ENCODE measurements at places on chromosomes 11 and 22.

DNA sequence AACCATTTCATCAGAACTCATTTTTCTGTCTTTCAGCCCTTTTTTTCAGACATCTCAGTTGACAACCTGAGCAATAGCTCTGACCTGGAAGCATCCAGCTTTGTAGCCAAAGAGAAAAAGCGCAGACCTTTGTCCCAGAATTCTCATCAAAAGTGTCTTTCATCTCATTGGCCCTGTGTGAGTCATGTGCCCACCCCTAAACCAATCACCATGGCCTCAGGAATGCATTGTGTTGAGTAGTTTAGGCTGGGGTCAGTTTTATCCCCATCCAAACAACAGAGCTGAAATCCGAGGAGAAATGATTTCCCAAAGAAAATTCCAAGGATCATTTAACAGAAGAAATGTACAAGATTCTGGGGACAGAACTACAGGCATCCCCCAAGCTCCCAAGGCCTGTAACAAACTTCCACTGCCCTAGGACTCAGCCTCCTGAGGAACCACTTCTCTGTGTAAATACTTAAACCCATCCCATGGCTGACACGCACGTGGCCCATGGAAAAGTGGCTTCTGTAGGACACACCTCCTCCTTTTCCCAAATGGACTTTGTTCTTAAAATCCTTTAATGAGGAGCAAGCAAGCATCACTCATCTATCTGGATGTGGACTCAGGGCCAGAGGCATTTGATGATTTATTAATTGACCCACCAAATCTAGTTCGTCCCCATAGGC, 429.0 kb downstream of the SOX6 start:
- DNase-seq = no peak

DNA sequence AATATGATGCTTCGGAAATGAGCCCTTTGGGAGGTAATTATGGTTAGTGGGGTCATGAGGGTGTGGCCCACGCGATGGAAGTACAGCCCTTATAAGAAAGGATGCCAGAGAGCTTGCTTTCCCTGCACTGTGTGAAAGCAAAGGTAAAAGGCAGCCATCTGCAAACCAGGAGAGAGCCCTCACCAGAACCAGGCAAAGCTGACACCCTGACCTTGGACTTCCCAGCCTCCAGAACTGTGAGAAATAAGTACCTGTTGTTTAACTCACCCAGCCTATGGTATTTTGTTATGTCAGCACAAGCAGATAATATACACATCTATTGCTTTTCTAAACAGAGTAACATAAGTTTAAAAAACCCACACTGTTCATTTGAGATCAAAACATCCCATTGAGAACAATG, 50.7 kb downstream of the SYN3 start:
- DNase-seq = no peak

GRCh38 chr11:86538223-86538548, 134.2 kb downstream of the ME3 start:
- no peak for DNase-seq

GRCh38 chr11:76788661-76789442, 5.7 kb downstream of the TSKU start:
- DNase-seq = peak; percentile 36

DNA sequence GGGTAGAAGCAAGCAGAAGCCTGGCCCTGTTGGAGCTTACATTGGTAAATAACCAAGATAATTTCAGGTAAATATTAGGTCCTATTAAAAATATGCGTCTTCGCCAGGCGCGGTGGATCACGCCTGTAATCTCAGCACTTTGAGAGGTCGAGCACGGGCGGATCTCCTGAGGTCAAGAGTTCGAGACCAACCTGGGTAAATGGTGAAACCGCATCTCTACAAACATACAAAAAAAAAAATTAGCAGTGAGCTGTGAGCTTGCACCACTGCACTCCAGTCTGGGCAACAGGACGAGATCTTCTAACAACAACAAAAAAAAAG, 529 bp upstream of the SULT4A1 start:
- no peak for DNase-seq

- DNase-seq = no peak
These were observed 2.6 kb upstream of the SLC7A4 start for GRCh38 chr22:21034989-21035388.

DNA sequence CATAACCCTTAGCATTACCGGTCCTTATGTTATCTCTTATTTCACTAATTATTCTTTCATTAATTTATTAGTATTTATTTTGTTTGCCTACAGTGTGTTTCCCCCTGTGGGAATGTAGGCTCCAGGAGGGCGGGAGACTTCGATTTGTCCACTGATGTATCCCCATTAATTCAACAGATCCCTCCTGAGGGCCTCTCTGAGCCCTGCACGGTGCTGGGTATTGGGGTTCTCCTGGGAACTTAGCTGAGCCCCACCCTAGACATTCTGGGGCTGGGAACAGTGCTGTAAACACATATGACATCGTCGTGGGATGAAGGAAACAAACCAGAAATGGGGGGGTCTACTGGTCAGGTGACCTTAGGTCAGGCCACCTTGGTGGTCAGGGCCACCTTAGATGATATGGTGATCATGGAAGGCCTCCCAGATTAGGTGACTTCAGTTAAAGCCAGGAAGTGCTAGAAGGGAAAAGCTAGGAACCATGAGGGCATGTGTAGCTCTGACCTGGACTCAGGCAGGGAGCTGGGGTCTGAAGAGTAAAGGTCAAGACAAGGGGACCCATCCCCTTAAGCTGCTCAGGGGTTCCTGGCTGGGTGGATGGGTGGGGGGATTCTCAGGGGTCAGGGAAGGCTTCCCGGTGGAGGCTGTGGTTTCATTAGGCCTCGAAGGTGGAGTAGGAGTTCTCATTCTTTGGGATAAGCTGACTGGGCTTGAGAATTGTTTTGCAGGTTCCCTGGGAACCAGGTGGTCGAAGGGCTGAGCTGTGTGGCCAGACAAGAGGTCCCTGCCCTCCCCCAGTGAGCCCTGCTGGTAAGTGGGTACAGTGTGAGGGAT, 1.0 kb downstream of the PHETA2 start:
- no peak for DNase-seq

- no peak for DNase-seq
These were observed 4.4 kb upstream of the RAPSN start for GRCh38 chr11:47453365-47453764.

DNA sequence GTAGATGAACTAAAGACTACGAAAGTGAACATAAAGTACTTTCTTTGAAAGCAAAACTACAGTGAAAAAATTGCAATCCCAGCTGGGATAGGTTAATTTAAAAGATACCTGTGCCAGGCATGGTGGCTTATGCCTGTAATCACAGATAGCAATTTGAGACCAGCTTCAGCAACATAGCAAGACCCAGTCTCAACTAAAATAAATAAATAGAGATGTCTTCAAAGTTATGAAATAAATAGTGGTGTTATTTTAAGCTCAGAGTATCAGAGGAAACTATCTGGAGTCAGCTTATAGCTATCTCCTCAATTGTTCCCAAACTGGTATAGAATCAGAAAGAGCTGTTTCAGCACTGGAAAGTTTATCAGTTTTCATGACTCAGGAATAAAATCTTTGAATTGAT, 17.3 kb upstream of the MMP13 start:
- no peak for DNase-seq

DNA sequence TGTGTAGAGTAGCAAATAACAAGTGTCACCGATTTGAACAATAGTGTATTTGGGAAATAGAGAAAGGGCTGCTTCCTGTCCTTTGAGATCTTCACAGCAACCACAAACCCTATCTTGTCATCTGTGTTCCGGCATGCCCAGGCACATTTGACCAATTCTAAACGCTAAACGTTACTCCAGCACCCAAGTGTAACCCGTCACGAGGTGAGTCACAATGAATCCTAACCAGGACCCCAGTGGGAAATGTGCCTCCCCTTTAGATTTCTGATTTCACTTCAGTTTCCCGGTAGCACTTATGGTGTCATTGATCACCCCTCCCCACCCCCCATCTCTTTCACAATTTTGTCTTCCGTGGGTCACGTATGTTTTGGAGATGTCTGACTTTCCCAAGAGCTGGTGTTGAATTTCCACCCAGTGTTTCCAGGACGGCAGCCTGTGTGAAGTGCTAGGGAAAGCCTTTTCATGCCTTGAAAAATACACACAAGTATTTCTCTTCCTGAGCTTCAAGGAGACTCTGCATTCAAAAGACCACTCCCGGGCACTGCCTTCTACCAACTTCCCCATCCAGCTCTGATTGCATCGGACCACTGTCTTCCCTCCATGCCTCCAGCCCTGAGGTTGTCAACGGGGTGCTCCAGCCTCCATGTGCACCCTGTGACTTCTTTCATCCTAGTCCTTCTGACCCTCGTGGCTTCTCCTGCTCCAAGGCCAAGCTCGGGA, 10.5 kb upstream of the C11orf24 start:
- DNase-seq = no peak

GRCh38 chr22:49398115-49398514, 429.6 kb downstream of the BRD1 start:
- no peak for DNase-seq

GRCh38 chr11:16800382-16800781, 61.9 kb downstream of the C11orf58 start:
- no peak for DNase-seq

DNA sequence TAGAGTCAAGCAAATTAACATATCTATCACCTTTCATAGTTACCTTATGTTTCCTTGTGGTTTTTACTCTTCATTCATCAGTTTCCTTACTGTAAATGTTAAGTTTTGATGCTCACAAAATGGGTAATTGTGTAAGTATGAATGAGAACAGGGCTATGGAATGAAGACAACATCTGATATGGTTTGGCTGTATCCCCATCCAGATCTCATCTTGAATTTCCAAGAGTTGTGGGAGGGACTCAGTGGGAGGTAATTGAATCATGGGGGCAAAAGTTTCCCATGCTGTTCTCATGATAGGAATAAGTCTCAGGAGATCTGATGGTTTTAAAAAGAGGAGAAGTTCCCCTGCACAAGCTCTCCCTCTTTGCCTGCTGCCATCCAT, 107.6 kb downstream of the CCDC34 start:
- DNase-seq = no peak

DNA sequence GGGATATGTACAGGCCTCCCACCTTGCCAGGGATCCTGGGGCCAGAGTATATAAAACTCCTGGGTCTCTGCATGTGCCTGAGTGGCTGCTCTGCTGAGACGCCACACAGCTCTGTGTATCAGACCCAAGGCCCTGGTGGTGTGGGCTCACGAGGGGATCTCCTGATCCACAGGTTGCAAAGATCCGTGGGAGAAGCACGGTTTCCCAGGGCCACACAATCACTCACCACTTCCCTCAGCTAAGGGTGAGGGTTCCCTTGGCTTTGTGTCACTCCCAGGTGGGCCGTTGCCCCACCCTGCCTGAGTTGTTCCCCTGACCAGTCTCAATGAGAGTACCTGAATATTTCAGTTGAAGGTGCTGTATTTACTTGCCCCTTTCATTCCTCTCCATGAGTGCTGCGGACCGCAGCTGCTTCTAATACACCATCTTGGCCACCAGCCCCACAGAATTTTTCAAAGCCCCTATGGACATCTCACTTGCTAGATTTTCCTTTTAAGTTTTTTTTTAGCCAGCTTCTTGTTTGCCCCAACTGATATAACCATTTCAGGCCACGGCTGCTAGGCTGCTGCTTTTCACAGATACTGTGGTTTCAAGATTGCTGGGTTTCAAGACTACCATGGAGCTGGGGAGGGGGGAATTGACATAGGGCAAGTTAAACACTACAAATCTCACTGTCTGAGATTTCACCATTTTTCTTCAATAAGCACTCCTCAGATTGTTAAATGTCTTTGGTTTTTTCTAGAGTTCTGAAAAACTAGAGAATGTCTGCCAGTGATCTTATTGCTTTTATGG, 13.7 kb upstream of the DEPDC7 start:
- no peak for DNase-seq

DNA sequence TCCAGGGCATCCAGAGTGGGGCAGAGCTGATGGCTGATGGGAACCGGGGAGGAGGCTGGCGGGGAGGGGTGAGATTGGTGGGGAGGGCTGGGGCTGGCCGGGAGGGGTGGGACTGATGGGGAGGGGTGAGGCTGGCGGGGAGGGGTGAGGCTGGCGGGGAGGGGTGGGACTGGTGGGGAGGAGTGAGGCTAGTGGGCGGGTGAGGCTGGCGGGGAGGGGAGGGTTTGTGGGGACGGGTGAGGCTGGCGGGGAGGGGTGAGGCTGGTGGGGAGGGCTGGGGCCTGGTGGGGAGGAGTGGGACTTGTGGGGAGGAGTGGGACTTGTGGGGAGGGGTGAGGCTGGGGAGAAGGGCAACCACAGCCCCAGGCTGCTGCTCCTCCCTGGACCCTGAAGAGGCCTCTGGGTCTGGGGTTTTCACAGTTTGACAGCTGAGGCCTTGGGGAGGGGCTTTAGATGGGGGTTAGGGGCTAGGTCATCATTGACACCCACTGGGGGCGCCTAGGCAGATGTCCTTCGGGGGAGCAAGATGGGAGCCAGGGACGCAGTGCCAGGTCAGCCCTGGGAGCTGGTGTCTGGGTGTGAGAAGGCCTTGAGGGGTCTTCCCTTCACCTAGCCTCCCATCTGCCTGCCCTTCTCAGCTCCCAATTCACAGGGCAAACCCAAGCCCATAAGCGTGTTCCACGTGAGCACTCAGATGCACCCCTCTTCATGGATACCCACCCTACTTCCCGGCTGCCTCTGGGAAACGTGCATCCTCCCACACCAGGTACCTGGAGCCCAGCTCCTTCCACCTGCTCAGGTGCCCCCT, 26.7 kb downstream of the PARVG start:
- no peak for DNase-seq

- DNase-seq = peak; percentile 71
These were observed 3.5 kb downstream of the OSM start for GRCh38 chr22:30262917-30263741.

- no peak for DNase-seq
These were observed 24.0 kb upstream of the GNB1L start for GRCh38 chr22:19878461-19879245.

DNA sequence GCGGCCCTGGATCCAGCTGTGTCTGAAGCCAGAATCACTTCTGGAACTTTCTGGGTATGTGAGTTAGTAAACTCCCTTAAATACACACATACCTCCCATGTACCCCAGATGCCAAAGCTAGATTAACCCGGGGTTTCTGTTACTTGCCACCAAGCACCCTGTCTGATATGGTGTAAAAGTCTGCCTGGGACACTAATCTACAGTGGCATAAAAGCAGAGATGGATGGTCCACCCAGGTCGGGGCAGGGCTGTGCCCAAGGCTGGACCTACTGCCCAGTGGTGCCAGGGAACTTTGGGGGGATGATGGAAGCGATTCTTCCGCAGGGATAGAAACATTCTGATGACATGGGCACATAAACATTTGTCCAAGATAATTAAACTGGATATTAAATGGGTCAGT, 12.7 kb downstream of the MRGPRF start:
- DNase-seq = no peak

- no peak for DNase-seq
These were observed 51.1 kb downstream of the RCN1 start for GRCh38 chr11:32141745-32142546.

DNA sequence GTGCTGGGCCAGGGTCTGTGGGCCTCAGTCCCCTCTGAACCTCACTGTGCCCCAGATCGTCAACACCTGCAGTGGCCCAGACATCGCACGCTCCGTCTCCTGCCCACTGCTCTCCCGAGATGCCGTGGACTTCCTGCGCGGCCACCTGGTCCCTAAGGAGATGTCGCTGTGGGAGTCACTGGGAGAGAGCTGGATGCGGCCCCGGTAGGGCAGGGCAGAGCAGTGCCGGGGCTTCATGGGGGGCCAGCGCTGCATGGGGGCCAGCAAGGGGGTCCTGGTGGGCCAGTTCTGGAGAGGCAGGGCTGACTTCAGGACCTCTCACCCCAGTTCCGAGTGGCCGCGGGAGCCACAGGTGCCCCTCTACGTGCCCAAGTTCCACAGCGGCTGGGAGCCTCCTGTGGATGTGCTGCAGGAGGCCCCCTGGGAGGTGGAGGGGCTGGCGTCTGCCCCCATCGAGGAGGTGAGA, 16.3 kb downstream of the EPS8L2 start:
- no peak for DNase-seq

GRCh38 chr22:22752556-22753477, 108.4 kb downstream of the GGTLC2 start:
- no peak for DNase-seq

All from midbrain (tissue), 1 donor.